ENCODE measurements at places on chromosomes 16 and 17.

DNA sequence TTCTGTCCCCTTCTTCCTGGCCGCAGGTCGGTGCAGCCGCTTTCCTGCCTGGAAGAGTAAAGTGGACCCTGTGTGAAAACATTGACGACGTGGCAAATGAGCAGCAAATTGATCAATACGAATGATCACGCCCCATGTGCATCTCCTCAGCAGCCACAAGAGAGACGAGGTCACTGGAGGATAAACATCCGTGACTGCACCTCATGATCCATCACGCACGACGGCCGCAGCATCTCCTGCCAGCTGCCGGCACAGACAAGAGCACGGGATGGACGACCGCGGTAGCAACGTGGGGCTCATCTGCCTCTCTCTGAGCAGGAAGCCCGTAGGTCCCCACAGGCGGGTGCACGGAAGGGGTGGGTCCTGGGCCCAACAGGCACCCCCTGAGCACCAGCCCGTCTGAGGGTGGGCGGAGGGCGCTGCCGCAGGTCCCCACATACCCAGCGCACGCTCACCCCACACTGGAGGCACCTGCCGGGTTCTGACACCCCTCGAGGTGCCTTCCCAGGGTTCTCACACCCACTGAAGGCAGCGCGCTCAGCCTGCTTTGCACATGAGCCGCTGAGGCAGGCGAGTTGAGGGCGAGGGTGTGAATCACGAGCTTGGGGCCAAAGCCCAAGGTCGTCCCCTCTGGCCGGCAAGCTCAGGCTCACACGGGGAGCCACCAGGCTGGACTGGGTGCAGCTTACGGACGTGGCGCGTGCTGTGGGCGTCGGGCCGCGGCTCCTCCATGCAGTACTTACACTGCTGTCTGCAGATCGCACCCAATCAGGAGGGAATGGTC is 12.3 kb upstream of the CDH15 start:
- no peak for DNase-seq

DNA sequence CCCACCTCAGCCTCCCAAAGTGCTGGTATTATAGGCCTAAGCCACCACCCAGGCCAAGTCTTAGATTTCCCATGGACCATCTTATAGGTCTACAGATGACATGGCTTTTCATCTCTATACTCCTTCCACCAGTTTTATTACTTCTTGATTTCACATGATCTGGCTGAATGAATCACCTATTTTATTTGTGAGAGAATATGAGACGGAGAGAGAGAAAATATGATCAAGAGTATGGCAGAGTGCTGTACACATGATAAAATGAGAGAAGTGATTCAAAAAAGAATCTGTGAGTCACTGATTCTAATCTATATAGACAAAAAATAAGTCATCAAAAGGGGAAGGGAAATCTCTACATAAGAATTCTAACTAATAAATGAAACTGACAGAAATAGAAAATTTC is 13.7 kb downstream of the ACSM1 start:
- no peak for DNase-seq

GRCh38 chr17:70446446-70446845 is 277.1 kb downstream of the KCNJ2 start:
- no peak for DNase-seq

- no peak for DNase-seq
Measured at GRCh38 chr17:82489851-82490511, 29.6 kb upstream of the FOXK2 start.

DNA sequence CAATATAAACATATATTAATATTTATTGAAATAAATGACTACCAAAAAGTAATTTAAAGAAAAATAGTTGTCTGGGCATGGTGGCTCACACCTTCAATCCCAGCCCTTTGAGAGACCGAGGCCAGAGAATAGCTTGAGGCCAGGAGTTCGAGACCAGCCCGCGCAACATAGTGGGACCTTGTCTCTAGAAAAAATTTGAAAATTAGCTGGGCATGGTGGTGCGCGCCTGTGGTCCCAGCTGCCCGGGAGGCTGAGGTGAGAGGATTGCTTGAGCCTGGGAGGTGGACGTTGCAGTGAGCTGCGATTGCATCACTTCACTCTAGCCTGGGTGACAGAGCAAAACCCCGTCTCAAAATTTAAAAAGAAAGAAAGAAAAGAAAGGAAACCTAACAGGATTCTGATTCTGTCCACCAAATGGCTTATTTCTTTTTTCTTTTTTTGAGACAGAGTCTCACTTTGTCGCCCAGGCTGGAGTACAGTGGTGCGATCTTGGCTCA is 3.4 kb upstream of the BPTF start:
- DNase-seq = no peak

DNA sequence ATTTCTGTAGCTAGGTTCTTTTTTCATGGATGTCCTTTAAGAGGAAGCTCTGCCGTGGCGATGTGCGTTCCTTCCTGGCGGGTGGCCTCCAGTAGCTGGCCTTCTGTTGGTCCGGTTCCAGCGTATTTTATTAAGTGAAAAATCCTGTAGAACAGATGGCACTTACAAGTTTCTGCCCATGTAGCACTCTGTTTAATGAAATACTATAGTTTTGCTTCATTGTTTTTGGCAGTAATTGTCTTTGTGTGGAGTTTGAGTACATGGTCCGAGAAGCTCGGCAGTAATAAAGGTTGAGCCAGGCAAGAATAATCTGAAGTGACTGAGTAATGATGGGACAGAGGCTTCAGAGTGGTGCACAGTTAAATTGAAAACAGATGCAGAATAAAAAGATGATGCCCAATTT is 20.4 kb downstream of the USP10 start:
- no peak for DNase-seq

GRCh38 chr16:81987706-81988105 is 23.6 kb downstream of the SDR42E1 start:
- no peak for DNase-seq

- no peak for DNase-seq
Measured at GRCh38 chr16:19094542-19095365, 19.0 kb upstream of the ITPRIPL2 start.

DNA sequence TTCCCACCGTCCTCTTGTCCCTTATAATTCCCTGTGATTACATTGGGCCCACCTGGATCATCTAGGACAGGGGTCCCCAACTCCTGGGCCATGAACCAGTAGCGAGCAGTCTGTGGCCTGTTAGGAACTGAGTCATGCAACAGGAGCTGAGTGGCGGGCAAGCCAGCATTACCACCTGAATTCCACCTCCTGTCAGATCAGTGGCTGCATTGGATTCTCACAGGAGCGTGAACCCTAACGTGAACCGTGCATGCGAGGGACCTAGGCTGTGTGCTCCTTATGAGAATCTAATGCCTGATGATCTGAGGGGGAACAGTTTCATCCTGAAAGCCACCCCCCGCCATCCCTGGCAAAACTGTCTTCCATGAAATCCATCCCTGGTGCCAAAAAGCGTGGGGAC is 36.8 kb downstream of the ABCC1 start:
- DNase-seq = no peak

- DNase-seq = no peak
Measured at GRCh38 chr17:17066021-17066420, 23.8 kb downstream of the MPRIP start.

DNA sequence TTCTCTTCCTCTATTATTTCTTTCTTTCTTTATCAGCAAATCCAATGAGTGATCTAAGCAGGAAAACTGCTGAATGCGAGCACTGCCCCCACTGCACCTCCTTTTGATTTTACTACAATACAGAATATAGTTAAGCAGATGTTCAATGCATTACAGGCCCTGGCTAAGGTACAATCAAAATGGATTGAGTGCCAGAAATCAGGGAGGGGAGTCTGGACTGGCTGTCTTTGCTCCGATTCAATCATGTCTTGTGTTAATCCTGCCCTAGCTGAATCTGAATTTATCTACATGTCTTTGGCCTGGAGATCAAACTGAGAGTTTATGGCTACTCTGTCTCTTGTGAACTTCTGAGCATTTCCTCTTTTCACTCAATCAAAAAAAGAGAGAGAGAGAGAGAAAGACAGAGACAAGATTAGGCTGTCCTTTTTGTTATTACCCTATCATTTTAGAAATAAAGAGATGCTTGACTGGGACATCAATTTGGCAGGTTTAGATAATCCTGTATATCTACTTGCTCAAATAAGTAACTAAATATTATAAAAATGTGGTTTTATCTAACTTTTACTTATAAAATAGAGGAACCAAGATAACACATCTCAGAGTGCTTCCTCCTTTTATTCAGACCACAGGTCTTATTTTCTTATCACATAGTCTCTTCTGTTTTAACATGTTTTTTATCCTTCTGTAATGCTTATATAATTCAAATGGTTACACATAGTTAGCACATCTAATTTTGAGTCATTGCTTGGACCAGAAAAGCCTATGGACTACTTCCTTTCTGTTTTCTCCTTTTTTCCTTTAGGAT is 656.2 kb downstream of the KCNJ2 start:
- no peak for DNase-seq

GRCh38 chr16:53792161-53792951 is 88.4 kb downstream of the FTO start:
- no peak for DNase-seq

GRCh38 chr16:80114699-80115098 is 426.1 kb upstream of the DYNLRB2 start:
- DNase-seq = no peak

GRCh38 chr17:67902511-67903231 is 77.4 kb downstream of the BPTF start:
- no peak for DNase-seq

- no peak for DNase-seq
Measured at GRCh38 chr17:9531034-9531433, 44.6 kb downstream of the STX8 start.

DNA sequence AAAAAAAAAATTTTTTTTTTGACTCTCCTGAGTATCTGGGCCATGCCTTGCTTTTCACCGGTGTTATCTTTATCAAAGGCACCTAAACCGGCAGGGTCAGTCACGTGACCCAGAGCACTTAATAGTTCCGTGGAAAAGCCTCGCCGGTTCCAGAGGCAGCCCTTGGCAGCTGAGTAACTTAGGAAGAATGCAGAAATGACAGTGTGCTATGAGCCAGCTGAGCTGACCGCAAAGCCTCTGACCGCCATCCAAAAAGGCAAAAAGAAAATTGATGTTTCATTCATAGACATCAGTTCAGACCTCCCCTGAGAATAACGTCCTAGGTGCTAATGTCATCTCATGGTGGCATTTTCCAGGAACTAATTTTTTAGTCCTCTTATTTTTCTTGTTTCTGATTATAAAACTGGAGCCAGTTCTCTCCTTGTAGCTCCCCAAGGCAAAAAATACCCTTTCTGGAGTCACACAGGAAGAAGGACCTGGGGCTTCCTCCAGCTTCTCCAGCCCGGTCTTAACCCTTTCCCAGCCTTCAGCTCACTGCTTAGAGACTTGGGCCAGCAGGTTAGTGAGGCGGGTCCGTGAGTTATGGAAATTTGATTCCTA is 122.6 kb downstream of the SOCS1 start:
- no peak for DNase-seq

DNA sequence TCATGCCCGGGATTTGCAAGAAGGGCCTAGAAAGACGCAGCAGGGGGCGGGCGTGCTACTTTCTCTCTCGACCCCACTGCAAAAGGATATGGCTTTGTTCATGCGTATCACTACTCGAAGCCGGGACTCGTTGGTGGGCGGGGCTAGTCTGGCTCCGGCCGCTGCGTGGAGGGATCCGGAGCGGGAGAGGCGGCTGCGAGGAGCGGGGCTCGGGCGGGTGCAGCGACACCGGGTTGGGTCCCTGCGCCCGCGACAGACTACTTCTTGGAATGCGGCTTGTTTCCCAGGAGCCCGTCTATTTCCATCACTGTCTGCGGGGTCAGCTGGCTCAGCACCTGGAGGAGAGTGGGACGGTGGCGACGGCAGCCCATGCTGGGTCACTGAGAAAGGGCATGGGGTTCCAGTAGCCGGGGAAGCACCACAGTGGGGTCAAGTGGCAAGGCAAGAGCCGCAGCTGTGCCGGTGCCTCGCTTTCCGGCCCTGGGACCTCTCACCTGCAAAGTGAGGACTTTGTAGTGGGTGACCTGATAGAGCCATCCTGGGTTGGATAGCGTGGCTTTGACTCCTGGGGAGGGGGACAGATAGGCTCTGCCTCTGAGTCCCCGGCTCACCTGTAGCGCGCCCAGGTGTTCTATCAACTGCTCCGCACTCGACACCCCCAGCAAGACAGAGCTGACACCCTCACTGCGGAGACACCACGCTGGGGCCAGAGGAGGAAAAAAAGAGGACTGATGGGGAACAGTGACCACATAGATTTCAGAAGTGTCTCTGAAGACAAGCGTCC is 6.6 kb downstream of the KCNAB3 start:
- peak; percentile 95 for DNase-seq

GRCh38 chr17:81176666-81177065 is 10.6 kb upstream of the AATK start:
- no peak for DNase-seq

DNA sequence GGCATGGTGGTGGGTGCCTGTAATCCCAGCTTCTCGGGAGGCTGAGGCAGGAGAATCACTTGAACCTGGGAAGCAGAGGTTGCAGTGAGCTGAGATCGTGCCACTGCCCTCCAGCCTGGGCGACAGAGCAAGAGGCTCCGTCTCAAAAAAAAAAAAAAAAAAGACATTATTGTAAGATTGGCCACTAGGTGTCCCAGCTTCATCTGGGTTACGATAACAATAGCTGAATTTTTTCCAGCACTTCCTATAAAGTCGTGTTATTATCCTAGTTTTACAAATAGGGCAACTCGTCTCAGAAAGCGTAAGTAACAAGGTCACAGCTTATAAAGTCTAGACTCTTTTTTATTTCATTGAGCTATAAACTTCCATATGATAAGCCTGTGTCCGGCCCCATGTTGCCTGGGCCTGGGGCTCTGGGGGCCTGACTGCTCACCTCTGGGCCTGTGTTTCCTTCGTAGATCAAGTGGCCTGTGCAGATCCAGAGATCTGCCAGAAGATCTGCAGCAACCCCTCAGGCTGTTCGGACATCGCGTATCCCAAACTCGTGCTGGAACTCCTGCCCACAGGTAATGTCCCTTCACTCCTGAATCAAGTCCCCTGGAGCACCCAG is 60.5 kb downstream of the SLC5A11 start:
- DNase-seq = peak; percentile 4

- peak; percentile 53 for DNase-seq
Measured at GRCh38 chr17:27565874-27566670, 64.9 kb upstream of the LGALS9 start.

DNA sequence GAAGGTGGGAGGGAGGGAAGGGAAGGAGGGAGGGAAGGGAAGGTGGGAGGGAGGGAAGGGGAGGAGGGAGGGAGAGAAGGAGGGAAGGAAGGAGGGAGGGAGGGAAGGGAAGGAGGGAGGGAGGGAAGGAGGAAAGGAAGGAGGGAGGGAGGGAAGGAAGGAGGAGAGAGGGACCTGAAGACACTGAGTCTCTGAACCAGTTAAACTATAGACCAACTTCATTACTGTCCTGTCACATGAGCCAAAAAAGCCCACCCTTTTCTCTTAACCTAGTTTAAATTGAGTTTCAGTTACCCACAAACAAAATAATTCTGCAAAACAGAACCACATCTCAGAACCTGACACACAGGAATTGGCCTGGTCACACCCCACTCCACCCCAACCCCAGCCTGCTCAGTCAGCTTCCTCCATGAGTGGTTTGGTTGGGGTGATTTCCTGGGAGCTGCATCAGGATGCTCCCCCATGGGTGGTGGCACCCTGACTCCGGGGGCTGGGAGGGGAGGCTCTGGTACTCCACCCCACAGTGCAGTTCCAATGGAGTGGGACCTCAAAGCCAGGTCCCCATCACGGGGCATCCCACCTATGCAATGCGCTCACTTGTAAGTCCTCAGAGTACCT is 4.7 kb upstream of the PRR29 start:
- DNase-seq = peak; percentile 74
